ENCODE measurements at places on chromosomes 16 and 17.

DNA sequence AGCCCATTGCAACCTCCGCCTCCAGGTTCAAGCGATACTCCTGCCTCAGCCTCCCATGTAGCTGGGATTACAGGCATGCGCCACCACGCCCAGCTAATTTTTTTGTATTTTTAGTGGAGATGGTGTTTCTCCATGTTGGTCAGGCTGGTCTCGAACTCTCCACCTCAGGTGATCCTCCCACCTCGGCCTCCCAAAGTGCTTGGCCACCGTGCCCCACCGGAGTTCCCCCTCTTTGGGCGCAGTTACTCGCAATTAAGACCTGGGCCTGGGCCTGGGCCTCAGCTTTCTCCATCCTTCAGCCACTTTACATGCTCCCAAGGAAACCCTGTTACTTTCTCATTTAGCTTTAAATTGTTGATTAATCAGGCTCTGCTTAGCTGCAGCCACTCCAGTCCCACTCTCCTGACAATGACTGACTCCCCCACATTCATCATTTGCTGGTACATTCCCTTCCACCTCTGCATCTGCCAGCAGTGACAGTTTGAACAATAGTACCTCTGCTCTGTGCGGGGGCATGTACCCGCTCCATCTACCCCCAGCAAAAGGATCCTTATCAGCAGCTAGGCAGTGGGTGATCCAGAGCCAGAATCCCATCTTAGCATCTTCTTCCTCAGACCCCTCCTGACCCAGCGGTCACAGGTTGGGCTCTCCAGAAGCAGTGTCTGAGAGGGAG lies 47.2 kb upstream of the SLC47A1 start:
- DNase-seq, result no peak

DNA sequence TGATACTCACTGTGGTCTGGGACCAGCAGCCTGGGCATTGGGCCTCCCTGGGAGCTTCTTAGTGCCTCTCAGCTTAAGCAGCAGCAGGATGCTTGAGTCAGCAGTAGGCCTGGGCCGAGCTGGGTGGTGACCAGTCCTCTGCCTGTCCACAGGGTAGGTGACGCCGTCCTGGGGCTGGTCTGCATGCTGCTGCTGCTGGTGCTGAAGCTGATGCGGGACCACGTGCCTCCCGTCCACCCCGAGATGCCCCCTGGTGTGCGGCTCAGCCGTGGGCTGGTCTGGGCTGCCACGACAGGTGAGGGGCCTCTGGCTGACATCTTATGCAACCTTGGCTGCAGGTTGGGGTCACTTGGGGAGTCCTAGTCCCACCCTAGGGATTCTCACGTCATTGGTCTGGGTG lies 7.4 kb downstream of the SLC26A11 start:
- no peak for DNase-seq

DNA sequence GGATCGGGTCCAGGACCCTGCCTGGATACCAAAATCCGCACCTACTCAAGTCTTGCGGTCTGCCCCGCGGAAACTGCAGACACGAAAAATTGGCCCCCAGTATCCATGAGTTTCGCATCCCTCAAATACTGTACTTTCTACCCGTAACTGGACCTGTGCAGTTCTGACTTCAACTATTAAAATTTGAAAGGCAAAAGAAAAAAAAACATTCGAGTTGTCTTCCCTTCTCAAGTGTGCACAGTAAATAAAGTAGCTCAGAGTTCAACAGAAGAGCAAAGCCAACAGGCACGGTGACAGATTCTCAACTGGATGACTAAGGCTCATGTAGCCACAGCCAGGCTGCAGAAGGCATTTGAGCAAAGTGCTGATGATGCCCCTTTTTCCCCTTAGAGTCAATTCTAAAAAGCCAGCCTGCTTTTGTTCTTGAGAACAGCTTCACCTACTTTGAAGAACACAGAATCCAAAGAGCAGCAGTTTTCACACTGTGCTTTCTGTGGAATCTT lies 32.5 kb downstream of the MARF1 start:
- DNase-seq, result no peak

- DNase-seq, result no peak
Measured at GRCh38 chr16:86508947-86509758, 1.2 kb upstream of the FOXF1 start.

DNA sequence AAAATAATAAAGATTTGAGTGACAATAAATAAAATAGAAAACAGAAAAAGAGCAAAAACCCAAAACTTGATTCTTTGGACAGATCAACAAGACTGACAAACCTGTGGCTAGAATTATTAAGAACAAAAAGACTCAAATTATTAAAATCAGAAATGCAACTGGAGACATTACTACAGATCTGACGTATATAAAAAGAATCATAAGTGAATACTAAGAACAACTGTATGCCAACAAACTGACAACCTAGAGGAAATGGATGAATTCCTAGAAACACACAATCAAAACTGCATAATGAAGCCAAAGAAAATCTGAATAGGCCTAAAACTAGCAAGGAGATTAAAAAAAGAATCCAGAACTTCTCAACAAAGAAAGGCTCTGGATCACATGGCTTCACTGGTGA lies 47.4 kb downstream of the NETO2 start:
- no peak for DNase-seq

DNA sequence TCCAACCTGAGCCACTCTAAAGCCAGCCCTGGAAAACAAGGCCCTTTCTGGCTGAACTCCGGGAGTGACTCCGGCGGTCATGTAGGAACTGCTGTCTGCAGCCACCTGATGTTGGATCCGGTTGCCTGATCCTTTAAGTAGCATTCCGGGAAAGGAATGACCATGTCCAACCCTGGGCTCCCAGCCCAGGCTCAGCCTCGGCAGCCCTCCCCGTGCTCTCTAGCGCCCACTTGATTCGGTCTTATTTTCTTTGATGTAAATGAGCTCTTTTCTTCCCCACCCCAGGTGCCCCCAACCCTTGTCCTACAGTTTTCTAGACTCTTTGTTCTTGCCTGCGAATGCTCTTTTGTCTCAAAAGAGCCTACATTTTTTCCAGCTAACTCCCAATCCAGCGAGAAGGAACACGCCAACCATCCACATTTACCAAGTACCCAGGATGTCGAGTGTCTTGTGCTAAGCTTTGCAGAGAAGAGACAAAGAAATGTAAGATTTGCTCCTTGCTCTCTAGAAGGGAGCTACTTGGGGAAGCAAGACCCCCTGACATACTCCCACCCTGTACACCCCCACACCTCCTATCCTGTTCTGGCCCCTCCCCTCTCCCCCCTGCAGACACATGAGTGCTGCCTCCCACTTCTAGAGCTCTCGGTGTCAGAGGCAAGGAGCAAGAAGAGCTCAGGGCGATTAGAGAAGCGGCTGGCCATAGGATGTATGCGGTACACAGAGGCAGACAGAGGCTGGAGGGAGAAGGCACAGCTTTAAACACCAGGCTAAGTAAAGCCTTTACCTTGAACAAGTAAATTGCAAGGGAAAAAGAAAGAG lies 53.8 kb downstream of the COG7 start:
- peak; percentile 36 for DNase-seq

- DNase-seq, result no peak
Measured at GRCh38 chr17:75941442-75941819, 589 bp upstream of the FBF1 start.

- no peak for DNase-seq
Measured at GRCh38 chr17:40541060-40541872, 24.0 kb downstream of the CCR7 start.

DNA sequence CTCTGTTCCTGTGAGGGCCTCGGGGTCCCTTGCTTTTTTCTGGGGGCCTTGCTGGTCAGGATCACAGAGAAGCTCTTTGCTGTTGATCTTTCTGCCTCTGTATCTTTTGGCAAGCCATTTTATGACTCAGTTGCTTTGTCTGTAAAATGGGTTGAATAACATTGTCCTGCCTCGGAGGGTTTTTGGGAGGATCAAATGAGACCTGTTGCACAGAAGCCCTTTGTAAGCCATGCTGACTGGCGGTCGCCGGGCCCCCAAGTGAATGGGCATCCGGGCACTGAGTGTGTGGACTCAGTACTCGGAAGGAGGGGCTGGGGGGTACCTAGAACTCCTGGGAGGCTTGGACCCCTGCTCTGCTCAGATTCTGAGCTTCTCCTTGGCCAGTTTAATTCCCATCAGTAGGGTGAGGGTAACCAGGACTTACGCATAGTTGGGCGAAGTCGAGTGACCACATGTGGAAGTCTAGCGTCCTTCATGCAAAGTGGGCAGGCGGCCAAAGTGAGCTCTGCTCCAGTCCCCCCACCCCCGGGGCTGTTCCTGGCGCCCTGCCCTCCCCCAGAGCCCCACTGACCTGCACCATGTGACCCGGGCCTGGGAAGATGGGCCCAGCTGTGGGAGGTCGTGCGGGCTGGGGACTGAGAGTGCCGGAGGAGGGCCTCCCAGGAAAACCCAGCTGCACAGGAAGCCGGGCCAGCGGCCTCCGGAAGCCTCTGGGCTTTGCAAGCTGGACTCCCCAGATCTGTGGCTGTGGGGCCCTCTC lies 284.0 kb downstream of the SEC14L1 start:
- DNase-seq, result peak; percentile 75

DNA sequence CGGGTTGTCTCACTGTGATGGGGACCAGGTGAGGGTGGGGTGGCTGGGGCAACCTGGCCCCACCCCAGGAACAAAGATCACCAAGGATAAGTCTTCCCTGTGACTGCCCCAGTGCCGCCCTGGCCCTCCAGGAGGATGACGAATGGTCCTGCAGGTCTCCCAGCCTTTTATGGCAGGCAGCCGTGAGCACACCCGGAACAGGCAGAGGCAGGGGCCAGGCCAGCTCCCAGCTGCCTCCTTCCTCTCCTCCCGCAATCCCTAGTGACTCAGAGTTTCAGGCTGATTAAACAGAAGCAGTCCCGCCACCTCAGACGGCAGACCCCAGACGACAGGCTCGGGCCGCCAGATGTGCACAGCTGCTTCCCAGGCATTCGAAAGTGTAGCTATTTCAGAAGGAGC lies 13.3 kb downstream of the JUP start:
- no peak for DNase-seq

GRCh38 chr17:82684228-82684841 lies 14.2 kb downstream of the RAB40B start:
- DNase-seq, result no peak

DNA sequence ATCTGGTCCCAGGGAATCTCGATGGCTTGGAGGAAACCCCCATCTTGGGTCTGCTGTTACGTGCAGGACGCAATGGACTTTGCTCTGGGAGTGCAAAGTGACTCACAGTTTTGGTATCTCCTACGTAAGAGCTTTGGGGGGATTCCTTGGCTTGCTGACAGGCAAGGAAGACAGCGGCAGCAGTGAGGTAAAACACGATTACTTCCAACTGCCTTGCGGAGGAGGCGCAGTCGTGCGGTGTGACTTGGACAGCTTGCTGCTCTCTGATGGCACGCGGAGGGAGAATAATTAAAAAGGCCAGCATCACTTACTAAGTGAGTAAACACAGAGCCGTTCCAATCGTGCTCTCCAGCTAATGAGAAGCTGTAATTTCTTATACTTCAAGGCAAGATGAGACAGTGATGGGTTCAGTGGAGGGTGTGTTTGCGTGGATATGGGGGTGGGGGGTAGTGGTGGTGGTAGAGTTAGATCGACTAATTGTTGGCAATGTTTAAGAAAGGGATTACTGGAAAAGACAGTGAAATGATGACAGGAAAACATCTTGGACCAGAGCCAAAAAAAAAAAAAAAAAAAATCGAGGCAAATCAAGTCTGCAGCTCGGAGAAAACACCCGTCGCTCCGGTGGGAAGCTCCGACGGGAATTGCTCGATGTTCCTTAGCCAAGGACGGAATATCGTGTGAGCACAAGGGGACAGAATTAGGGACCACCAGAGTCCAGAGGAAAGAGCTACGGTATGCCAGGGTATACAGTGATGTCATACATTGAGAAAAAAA lies 184.8 kb upstream of the ZFHX3 start:
- DNase-seq, result no peak

- DNase-seq, result no peak
Measured at GRCh38 chr16:57624044-57624688, 4.3 kb upstream of the ADGRG1 start.

DNA sequence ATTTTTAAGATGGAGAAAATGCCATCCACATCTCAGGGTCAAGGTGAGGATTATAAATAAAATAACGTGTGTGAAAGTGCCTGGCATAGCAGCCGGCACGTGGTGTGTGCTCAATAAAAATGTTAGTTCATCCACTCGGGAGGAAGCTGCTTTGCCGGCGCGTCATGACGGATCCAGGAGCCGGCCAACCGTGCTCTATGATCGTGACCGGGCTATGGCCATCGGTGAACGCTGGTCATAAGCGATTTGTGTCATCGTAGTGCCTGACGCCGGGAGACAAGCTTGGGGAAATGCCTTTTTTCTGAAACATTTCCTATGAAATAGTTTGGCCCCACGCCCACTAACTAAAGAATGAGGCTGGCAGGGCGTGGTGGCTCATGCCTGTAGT lies 74.0 kb downstream of the CMC2 start:
- DNase-seq, result no peak

DNA sequence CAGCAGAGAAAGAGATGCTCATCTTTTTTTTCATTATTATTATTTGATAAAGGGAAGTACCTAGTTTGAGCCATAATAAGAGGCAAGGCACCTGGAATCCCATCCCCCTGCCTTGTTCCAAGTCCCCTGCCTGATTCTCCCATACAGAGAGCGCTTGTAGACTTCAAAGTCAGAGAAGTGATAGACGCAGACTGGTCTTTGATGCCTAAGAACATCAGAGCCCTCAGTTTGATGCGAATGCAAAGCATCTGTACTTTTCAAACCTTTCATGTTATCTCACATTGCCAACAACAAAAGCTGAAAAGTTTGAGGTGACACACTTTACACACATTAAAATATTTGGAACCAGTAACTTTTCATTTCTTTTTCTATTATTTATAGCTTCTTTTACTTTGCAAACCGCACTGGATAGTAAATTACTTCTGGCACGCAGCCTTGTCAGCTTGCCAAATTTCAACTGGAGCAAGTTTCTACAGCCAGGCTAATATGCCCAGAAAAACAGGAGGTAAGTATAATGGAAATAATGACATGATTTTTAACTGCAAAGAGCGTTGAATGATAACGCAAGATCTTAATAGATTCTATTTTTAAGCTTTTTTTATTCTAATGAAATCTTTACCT lies 5.9 kb upstream of the UTP6 start:
- no peak for DNase-seq

GRCh38 chr17:27282054-27282551 lies 11.8 kb upstream of the WSB1 start:
- no peak for DNase-seq

DNA sequence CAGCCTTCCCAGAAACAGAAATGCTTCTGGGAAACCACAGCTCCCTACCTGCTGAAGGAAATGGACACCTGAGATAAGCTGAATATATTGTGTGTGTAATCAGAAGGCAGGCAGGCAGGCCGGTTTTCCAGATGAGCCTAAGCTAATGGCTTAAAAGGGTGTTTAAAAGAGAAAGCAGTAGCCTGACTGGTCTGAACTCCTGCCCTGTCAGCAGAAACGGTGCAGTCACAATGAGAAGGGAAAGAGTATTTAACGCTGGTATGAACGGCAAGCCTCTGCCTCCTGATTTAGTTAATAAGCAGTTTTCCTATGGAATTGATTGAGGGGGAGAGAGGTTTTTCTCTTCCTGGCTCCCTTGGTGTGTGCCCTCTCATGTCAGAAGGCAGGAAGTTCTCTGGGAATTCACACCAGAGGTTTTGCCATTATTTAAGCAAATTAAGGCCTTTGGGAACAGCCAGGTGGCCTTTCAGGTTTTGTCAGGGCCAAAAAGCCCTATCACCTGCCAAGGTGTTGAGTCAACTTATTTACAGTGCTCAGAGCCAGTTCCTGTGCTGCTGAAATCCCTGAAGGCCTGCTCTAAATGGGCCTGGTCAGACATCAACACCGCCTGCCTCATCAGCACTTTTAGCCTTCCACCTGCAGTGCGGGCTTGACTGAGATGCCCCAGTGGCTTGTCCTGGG lies 41.6 kb downstream of the CDH1 start:
- DNase-seq, result no peak

All from left renal cortex interstitium (tissue), 4 donors.